ENCODE measurements at places on chromosomes 6 and 20.

DNA sequence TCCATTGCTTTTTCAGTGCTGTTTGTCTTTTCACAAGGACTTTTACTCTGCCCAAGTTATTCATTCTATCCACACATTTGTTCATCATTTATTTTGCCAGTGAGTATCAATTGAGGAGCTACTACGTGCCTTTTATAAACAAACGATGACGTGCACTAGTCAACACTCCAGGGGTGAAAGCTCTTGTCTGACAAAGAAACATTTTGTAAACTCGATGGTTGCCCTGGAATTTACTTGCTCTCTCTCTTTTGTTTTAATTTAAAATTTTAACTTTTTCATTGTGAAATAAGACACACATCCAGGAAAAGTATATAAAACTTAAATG lies 8.3 kb upstream of the MRPS18A start:
- DNase-seq, result no peak

GRCh38 chr6:105178110-105178509 lies 1.7 kb downstream of the POPDC3 start:
- no peak for DNase-seq

GRCh38 chr6:15110726-15111354 lies 135.0 kb upstream of the JARID2 start:
- DNase-seq, result no peak

- DNase-seq, result no peak
These were observed 74.8 kb downstream of the JARID2 start for GRCh38 chr6:15320693-15321092.

- DNase-seq, result no peak
These were observed 318.9 kb downstream of the HDGFL1 start for GRCh38 chr6:22888163-22888752.

GRCh38 chr6:130148181-130148580 lies 74.6 kb downstream of the SAMD3 start:
- no peak for DNase-seq

DNA sequence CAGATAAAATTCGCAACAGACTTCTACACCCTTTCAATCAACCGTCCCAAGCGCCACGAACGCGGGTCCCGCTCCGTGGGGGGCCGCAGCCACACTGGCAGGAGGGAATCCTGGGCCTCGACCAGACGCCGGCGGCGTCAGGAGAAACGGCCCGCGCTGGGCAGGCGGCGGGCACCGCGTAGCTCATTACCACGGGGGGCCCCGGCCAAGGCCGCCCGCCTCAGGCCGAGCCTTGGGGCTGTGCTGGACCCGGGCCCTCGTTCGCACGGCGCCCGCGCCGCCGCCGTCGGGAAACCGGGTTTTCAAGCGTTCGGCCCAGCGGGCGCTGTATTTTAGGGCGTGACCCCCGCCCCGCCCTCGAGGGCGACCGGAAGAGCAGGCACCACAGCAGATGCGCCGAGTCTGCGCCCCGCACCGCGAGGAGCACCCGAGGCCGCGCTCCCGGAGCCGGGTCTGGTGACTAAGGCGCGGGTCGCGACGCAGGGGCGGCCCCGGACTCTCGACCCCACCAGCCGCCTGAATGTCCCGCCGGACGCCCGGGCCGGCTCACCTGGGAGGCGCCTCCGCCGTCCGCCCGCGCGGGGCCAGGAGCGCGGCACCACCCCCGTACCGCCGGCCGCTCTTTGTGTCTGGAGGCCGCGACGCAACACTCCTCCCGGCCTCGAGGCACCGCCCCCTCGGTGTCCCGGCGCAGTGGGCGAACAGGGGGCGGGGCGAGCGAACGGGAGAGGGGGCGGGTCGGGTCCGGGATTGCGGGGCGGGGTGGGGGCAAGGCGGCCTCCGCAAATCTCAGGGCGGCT lies at the start of gene NINL:
NINL (minus strand) TSS at position 627 of the 800 bp plus-strand sequence. CDS start 58,944 bp downstream, outside the sequence.
- DNase-seq, result peak; percentile 82

DNA sequence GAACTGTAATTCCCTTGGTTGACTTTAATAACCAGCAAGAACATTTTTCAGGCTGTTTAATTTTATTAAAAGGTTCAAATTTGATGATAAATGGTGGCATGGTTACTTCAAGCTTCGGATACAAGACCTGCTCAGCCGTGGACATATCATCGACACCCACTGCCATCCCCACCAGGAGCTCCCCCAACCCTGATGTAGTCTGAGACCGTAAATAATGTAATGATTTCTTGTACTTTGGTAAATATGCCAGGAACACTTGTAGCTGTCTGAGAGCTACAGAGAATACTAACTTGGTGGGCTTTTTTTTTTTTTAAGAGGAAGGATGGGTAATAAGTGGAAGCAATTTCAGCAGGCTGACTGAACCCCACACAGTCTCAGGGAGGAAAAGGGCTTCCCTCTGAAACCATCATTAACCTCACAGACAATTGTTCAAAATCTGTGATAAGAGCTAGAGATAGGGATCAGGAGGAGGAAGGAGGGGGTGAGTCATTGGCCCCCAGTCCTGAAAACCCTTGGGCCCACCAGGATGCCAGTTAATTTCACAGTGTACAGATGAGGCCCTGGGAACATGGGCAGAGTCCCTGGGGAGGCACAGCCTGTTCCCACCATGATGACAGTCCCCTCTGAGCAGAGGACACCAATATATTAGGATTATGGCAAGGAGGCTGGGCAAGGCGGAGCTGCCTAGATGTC lies 56.0 kb downstream of the APCDD1L start:
- DNase-seq, result no peak
